ENCODE measurements at places on chromosomes 2 and 18.

GRCh38 chr2:9703085-9703678 lies 72.4 kb upstream of the YWHAQ start:
- DNase-seq = peak; percentile 73

DNA sequence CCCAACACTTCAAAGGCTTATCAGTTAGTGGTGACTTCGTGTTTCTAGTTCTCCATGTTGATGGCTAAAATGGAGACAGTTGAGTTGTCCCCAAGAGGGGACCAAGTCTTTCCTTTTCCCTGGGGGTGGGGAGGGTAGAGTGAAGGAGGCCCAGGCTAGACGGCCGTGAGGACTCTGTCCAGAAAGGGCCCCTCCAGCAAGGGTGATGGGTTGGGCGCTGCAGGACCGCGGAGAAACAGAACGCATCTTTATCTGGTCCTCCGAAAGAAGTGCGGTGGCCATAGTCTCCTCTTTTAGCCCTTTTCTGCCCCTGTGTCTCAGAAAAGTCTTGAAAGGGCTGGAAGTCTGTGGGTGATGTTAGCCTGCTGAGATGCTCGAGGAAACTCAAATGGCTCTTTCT lies 153.2 kb downstream of the GLI2 start:
- no peak for DNase-seq

GRCh38 chr2:23776021-23776420 lies 150.9 kb downstream of the ATAD2B start:
- DNase-seq = no peak

GRCh38 chr2:100067784-100068183 lies 74.6 kb downstream of the AFF3 start:
- DNase-seq = no peak

- no peak for DNase-seq
Observed at GRCh38 chr2:203594541-203594940, 59.4 kb upstream of the RAPH1 start.

GRCh38 chr18:44996261-44996660 lies 315.6 kb downstream of the SETBP1 start:
- DNase-seq = no peak
